ENCODE measurements at places on chromosomes 7 and 10. TPM values are rescaled to one million over a fixed set of nuclear protein-coding genes. Genes with fewer than 3 reads are reported as not detected.

The BAMBI gene
- 54.8 TPM for total RNA-seq

GRCh38 chr10:33347211-33347610, 12.7 kb upstream of the NRP1 start:
- no peak for DNase-seq

The MET gene
- total RNA-seq = 54.1 TPM

DNA sequence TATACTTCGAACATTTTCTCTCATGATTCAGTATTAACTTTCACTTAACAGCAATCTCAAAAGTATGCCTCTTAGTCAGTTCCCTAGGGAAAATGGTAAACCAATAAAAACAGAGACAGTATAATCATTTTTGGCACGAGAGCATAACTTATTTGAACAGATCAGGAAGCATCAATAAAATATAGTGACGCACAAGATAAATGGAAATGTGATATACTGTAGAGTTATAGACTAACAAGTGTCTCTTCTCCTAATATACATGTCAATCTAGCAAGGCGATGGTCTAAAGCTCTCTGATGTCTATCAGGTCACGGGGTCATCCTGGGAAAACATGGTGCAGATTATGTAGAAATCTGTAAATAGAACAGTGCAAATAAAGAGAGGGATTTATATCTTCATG, 131.6 kb downstream of the HGF start:
- DNase-seq = no peak

- DNase-seq = no peak
These were observed 48.4 kb downstream of the TMEM26 start for GRCh38 chr10:61404751-61405150.

The MALSU1 gene
- 46.6 TPM for total RNA-seq

DNA sequence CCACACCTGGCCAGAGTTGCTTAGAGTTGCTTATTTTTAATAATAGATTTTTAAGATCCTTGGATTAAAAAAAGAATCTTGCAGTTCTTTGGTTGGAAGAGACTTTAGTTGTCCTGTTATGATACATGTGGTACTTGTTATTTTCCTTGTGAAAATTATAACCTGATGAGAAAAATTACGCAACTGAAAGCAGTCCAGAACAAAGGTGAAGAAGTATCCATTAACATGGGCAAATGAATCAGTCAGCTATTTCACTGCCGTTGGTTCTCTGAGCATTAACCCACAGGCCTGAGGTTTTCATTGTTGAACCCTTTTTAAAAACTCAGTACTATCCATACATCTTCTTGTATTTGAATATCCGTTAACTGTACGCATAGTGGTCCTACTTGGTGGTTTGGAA, 68.2 kb downstream of the GALNT11 start:
- no peak for DNase-seq

DNA sequence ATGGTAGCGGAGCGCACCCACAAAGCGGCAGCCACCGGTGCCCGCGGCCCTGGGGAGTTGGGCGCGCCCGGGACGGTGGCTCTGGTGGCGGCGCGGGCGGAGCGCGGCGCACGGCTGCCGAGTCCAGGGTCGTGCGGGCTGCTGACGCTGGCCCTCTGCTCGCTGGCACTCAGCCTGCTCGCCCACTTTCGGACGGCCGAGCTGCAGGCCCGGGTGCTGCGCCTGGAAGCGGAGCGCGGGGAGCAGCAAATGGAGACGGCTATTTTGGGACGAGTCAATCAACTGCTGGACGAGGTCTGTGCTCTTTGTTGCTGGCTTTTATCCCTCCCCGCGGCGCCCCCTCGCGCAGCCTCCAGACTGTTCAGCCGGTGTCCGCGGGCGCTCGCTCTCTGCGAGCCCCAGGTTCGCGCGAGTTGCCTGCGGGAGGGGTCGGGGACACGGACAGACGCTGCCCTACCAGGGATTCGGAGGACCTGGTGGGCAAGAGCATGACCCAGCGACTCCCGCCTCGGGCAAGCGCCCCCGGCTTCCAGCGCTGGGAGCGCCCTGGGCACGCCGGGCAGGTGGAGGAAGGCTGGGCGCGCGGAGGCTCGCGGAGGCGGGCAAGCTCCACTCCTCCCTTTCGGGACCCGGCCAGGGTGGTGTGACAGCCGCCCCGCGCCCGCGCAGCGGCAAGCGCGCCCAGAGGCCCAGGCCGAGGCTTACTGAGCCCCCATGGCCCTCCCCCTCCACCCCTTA, 887 bp downstream of the COL13A1 start:
- DNase-seq = no peak

The FAS gene
- total RNA-seq = 34.7 TPM

DNA sequence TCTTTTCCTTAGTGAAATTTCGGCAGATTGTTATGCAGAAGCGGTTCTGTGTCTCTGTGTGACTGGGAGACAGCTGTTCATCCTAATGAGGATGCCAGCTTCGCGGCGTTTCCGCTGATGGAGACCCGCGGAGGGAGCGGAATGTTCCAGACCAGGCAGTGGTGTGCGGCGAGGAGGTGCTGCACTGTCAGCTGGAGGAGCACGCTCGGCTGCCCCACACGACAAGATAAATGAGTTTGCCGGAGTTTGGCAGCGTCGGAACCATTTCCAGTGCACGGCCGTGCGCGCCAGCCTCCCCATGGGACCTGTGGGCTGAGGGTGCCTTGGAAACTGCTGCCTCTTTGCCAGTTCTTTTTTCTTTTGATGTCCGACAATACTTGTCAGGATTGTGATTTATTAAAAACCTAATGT, 64.6 kb downstream of the WDR37 start:
- no peak for DNase-seq

DNA sequence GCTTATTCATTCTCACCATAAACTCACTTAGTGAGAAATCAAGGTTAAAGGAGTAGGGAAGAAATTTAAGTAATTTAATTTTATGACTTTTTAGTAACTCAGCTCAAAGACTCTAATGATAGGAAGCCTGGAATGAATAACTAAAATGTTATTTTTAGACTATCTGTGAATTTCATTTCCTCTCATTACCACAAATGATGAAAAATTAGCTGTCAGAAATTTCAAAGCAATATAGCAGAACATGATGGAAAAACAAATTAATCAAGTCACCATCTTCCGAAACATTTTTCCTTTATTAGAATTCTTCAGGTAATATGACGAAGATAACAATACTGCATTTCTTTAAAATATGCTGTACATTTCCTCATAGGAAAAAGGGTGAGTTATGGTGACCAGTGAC, 2.7 kb upstream of the ITGB8 start:
- DNase-seq = no peak

- DNase-seq = no peak
These were observed 32.3 kb downstream of the OAT start for GRCh38 chr10:124386186-124387077.

The ZNF680 gene
- 24.2 TPM for total RNA-seq

GRCh38 chr10:59037018-59037389, 139.4 kb upstream of the PHYHIPL start:
- DNase-seq = no peak

The HOXA6 gene
- 8.5 TPM for total RNA-seq

DNA sequence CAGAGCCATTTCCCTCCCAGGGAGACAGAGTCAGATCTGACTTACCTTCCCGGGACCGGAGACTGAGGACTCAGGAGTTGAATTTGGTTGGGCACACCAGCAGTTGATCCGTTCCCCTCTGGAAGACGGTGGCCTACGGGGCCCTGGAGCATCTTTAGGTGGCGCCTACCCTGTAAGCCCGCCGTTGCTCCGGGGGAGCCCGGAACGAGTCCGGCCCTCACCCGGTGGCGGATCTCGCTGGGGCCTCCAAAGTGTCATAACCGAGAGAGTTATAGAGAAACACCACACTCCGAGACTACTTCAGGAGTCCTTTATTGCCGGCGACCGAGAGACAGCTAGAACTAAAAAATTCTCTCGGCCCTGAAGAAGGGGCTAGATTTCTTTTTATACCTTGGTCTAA, 182.8 kb upstream of the MBL2 start:
- DNase-seq = no peak

- DNase-seq = peak; percentile 79
These were observed at the start of gene TRIL for GRCh38 chr7:28958235-28958979. Gene TRIL (minus strand): TSS chr7:28958330. CDS start chr7:28958046, 284 bp downstream.

The PRKG1 gene
- 25.4 TPM for total RNA-seq

GRCh38 chr7:139655305-139655704, 122.5 kb downstream of the HIPK2 start:
- DNase-seq = no peak

GRCh38 chr7:44712012-44712411, 36.6 kb upstream of the ZMIZ2 start:
- no peak for DNase-seq
